ENCODE measurements at places on chromosomes 16 and 17.

GRCh38 chr16:81570151-81570846, 125.7 kb downstream of the CMIP start:
- DNase-seq = no peak

DNA sequence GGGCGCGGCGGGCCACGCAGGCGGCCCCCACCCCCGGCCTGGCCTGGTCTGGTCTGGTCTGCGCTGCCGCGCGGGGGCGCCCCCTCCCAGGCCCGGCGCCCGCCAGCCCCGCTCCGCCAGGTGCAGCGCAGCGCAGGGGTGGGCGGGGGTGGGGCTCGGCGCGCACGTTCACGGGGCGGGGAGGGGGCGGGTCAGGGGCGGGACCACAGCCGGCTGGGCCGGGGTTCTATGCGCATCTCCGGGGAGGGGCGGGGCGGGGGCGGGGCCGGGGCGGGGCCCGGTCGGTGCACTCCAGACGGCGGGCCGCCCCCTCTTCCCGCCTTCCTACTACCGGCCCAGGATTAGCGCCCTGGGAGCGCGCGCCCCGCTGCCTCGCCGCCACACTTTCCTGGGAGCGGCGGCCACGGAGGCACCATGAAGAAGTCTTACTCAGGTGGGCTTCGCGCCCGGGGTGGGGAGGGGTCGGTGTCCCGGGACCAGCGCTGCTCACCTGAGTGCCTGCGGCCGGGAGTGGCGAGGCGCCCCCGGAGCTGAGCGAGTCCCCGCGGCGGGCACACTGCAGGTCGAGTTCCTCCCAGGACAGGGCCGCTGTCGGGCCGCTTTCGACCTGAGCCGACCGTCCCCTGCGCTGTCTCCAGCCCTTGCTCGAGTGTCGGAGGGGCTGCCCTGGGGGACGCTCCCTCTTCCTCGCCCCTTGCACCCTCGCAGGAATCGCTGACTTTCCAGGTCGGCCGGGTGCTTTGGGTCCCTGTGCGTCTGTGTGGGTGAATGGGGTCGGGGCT, 140.5 kb downstream of the SEC14L1 start:
- peak; percentile 27 for DNase-seq

- no peak for DNase-seq
These were observed 28.3 kb upstream of the CDH15 start for GRCh38 chr16:89143201-89143741.

DNA sequence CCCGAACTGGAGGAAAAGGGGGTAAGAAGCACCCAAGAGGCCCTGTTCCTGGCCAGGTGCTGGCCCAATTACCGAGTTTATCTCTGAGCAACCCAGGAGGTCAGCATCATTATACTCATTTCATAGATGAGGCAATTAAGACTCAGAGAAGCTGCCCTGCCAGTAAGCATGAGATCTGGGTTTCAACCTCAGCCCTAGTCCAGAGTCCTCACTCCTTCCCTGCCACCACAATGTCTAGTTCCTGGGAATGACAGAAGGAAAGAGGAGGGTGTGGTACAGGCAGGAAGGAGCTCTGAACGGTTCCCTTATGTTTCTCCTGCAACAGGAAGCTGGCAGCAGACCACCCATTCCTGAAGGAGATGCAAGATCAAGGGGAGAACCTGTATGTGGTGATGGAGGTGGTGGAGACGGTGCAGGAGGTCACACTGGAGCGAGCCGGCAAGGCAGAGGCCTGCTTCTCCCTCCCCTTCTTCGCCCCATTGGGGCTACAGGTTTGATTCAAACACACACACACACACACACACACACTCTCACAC, 7.4 kb downstream of the GSDMA start:
- DNase-seq = no peak

- DNase-seq = no peak
These were observed 12.2 kb upstream of the ATP2C2 start for GRCh38 chr16:84356176-84356575.
